ENCODE measurements at places on chromosomes 11 and 22. TPM values are rescaled to one million over a fixed set of nuclear protein-coding genes. Genes with fewer than 3 reads are reported as not detected.
A peak's percentile ranks its signal among the peaks of the same experiment; 100 is the strongest.

DNA sequence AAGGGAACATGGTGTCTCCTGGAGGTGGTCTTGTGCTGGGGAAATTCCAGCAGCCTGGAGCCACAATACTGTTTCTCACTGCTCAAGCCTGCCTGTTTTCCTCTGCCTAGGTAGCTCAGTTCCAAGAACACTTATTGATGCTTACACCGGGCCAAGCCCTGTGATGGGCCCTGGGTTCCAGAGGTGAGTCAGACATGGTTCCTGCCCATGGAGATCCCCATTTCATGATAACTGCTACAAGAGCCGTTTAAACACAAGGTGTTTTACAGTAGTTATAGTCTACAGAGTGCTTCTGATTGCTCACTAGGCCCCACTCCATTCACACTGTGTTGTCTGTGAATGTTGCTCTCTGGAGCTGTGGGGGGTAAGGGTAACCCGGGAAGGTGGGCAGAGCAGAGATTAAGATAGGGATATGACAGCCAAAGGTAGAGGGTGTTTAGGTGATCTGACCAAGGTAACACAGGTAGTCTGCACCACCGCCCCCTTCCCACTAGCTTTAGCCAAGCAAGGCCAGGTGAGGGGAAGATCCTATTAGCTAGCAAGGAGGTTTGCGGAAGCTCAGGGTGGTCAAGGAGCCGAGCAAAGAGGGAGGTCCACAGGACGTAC, 696 bp upstream of the MICAL2 start:
- DNase-seq = no peak

GRCh38 chr11:134126217-134126822, 57.4 kb downstream of the JAM3 start:
- peak; percentile 35 for DNase-seq

GRCh38 chr11:132228746-132229325, 858.4 kb downstream of the NTM start:
- no peak for DNase-seq

- no peak for DNase-seq
Observed at GRCh38 chr22:37887584-37888378, 18.3 kb upstream of the MICALL1 start.

DNA sequence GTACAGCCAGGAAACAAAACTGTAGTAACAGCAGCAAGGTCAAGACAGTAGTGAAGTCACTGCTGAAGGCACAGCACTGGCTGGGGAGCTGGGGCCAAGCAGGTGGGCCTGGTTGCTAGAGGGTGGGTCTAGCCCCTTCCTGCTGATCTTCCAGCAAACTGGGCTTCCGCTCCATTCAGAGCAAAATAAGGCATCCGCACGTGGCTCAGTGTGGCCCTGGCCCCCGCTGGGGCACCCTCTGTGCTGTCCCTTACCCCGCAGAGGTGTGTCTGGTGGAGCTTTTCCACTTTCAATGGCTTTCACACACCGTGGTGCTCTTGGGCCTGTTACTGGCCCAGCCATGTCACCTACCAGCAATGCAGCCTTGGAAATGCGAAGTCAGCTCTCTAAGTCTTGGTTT, 162.4 kb upstream of the B3GAT1 start:
- DNase-seq = no peak

DNA sequence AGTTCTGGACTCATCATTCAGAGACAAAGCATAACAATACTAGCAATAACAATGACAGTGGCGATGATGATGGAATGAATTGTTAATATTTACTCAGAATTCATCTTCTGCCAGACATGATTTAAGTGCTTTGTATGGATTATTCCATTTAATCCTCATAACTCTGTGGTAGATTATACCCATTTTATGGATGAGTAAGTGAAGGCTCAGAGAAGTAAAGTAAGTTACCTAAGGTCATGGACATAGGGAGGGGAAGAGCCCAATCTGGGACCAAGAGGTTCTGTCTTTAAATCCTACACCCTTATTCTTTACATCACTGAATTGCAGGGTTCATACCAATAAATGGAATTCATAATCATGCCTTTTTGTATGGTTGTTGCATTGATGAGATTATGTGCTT, 72.7 kb downstream of the MYO18B start:
- no peak for DNase-seq

DNA sequence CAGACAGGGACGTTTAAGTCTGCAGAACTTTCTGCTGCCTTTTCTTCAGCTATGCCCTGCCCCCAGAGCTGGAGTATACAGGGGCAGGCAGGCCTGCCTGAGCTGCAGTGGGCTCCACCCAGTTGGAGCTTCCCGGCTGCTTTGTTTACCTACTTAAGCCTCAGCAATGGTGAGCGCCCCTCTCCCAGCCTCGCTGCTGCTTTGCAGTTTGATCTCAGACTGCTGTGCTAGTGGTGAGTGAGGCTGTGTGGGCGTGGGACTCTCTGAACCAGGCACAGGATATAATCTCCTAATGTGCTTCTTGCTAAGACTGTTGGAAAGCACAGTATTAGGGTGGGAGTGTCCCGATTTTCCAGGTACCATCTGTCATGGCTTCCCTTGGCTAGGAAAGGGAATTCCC, 38.5 kb downstream of the NELL1 start:
- DNase-seq = no peak

DNA sequence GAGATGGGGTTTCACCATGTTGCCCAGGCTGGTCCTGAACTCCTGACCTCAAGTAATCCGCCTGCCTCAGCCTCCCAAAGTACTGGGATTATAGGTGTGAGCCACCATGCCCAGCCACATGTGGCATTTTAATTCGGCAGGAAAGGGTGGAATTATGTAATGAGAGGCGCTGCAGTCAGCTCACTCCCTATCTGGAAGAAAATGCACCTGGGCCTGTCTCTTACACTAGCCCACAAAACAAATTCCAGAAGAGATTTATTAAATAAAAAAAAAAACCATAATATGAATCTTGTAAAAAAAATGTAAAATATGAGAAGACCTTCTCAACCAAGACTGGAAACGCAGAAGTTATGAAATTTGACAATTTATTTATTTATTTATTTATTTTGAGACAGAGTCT, 8.2 kb upstream of the KAT5 start:
- DNase-seq = no peak

- no peak for DNase-seq
Observed at GRCh38 chr11:14872032-14872431, 20.0 kb downstream of the CYP2R1 start.

DNA sequence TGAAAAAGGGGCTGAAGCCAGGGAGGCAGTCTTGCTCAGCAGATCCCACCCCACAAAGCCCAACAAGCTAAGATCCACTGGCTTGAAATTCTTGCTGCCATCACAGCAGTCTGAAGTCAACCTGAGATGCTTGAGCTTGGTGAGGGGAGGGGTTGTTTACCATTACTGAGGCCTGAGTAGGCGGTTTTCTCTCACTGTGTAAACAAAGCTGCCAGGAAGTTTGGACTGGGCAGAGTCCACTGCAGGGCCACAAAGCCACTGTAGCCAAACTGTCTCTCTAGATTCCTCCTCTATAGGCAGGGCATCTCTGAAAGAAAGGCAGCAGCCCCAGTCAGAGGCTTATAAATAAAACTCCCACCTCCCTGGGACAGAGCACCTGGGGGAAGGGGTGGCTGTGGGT, 746.1 kb upstream of the LRRC4C start:
- no peak for DNase-seq

GRCh38 chr22:30029512-30029911, 50.8 kb upstream of the HORMAD2 start:
- no peak for DNase-seq

- peak; percentile 68 for DNase-seq
Observed at GRCh38 chr11:64226507-64227051, 505 bp downstream of the NUDT22 start.

DNA sequence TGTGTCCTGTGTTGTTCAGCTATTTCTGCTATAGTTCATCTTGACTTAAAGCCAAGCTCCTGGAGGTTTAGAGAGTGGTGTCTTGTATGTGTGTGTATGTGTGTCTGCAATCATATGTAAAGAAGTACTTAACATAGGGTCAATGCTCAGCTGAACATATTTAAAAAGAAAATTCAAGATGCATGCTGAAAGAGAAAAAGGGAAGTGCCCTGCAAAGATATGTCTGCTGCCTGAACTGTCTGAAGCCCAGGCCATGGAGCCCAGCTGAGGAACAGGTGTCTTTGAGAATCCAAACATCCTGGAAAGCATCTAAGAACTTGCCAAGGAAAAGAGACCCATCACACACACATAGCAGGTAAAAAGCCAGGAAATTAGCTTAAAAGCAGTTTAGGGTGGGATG, 6.6 kb downstream of the TCN1 start:
- no peak for DNase-seq

GRCh38 chr11:115362997-115363396, 141.2 kb downstream of the CADM1 start:
- DNase-seq = no peak

GRCh38 chr11:45676522-45677095, 11.2 kb upstream of the CHST1 start:
- no peak for DNase-seq

DNA sequence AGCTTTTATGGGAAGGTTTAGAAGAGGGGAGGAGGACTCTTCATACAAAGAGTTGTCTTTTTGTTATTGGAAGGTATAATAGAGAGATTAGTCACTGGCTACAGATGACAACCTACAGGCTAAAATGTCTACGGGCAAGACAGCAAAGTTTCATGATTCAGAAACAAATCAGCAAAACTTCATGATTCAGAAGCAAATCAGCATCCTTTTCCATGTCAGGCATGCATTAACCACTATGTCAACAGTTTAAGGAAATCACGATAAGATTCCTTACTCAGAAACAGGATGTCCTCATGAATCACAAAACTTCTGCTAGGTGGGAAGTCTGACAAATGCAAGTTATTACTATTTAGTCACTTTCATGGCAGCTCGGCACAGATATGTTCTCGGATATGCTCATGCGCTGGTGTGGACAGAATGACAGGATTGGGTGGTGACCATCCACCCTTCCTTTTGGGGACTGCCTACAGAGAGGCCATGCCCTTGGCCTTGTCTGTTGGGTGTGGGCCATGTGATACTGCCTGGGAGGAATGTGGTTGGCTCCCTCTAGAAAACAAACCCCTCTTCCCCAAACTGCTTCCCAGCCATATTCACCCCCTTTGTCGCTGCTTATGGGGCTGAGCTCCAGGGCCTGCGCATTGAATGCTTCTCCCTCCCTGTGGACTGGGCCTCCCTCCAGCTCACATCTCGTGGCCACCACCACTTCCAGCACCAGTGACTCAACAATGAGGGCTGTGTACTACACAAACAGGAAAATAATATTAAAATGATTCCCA, 10.1 kb downstream of the C11orf91 start:
- DNase-seq = peak; percentile 60

DNA sequence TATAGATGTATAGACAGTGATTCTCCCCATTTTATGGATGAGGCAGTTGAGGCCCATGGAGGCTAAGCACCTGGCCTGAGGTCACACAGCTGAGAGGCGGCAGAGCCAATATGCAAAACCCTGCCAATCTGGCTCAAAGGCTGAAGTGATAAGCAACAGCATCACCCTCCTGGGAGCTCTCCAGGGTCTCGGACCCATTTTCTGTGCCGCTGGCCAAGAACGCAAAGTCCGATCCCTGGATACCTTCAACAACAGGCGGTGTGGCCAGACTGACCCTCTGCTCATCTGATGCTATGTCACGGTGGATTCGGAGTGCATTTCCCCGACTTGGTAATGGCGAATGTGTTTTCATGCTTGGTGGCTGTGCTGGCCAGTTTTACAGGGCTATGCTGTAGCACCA, 595.0 kb downstream of the TBC1D22A start:
- DNase-seq = no peak

GRCh38 chr11:102546923-102547471, 16.4 kb upstream of the MMP7 start:
- DNase-seq = peak; percentile 20

DNA sequence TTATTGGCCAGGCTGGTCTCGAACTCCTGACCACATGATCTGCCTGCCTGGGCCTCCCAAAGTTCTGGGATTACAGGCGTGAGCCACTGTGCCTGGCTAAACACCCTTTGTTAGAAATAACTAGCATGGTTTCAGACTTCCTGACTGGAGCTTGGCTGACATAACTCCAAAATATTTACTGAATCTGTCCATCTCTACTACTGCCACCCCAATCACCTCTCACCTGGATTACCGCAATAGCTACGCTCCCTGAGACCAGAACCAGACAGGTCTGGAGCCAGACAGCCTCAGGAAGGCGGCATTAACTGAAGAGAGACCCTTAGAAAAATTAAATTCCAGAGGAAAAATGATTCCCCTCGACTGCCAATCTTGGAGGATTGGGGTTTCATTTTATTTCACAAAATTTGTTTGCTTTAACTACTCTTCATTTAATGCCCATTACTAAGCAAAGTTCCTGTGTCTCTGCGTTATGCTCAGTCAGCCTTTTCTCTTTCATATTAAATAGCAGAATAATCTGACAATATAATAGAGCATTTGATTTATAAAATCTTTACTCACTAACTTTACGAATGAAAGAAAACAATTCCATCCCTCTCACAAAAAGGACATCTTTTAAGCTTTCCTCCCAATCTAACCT, 13.1 kb downstream of the TMEM25 start:
- no peak for DNase-seq

DNA sequence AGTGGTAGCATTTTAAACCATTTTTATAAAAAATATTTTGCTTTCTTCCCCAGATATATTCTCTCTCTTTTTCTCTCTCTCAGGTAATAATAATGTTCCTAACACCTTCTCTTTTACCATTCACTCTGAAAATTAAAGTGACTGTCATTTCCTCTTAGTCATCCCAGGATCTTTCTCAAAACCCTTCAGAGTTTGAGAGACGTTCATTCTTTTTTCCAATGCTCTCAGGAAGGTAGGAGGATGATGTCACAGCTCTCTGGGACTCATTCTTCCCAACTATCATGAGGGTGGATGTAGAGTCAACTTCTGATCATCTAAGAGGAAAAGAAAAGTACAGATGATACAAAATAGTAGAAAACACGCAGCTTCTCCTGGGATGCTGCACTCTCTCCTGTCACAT, 60.2 kb upstream of the CRTAM start:
- no peak for DNase-seq

- DNase-seq = no peak
Observed at GRCh38 chr22:22682807-22683667, 38.6 kb downstream of the GGTLC2 start.

Gene OR56A4
- not detected for total RNA-seq

Gene TMEM132A
- 29.2 TPM for total RNA-seq

Gene E2F8
- total RNA-seq = 8.4 TPM

Gene TLCD5
- total RNA-seq = not detected

Gene C11orf52
- 15.2 TPM for total RNA-seq

Gene TNRC6B
- total RNA-seq = 49.6 TPM

Gene TMEM191B
- 1.7 TPM for total RNA-seq

Gene C11orf16
- total RNA-seq = not detected

Gene HTR3B
- not detected for total RNA-seq
